ENCODE measurements at places on chromosomes 11 and 22. TPM values are rescaled to one million over a fixed set of nuclear protein-coding genes. Genes with fewer than 3 reads are reported as not detected.

SEZ6L gene
- total RNA-seq, result 2.2 TPM

CALCA gene
- not detected for total RNA-seq

ZDHHC5 gene
- total RNA-seq, result 89.8 TPM

RAPSN gene
- total RNA-seq, result 0.86 TPM

MS4A3 gene
- not detected for total RNA-seq

MAPK8IP2 gene
- 4.7 TPM for total RNA-seq

MUS81 gene
- 59.9 TPM for total RNA-seq
